ENCODE measurements at places on chromosomes 2 and 18. TPM values are rescaled to one million over a fixed set of nuclear protein-coding genes. Genes with fewer than 3 reads are reported as not detected.

DNA sequence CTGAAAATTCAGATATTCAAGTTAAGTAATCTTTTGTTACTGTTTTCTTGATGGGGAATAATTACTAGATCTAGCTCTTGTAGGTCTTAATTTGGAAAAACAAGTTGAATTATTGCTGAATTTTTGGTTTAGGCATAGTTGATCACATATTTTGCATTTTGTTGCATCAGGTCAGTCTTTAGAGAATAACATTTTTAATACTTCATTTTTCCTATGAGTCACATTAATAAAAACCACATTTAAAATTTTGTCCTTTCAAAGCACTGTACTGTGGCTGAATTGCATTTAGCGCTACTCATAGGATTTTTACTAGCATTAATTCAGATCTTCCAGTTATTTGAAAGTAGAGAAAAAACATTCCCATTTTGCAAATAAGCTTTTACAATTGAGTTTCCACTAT, 23.2 kb downstream of the MAP4K4 start:
- no peaks in the 10 kb centered on the region for H3K27me3 ChIP-seq
- DNase-seq: no peak

GRCh38 chr2:19762142-19762541, 139.6 kb downstream of the TTC32 start:
- H3K27ac ChIP-seq: no peak overlapping the region
- H3K4me3 ChIP-seq: no peak overlapping the region
- H3K27me3 ChIP-seq: no peaks in the 10 kb centered on the region
- peaks cover 31% of the 10 kb centered on the region for H3K4me1 ChIP-seq
- H3K36me3 ChIP-seq: no peaks in the 10 kb centered on the region
- DNase-seq: no peak

- no peaks in the 10 kb centered on the region for H3K36me3 ChIP-seq
- no peaks in the 10 kb centered on the region for H3K4me1 ChIP-seq
- H3K27me3 ChIP-seq: no peaks in the 10 kb centered on the region
- DNase-seq: no peak
Observed at GRCh38 chr2:130252880-130253645, 54.8 kb upstream of the TUBA3E start.

- peaks cover 6% of the 10 kb centered on the region for H3K4me1 ChIP-seq
- H3K4me3 ChIP-seq: peak overlapping the region; percentile 95
- no peaks in the 10 kb centered on the region for H3K36me3 ChIP-seq
Observed at GRCh38 chr2:19356545-19357401, 1.6 kb downstream of the OSR1 start.

GRCh38 chr2:202034249-202035088, 814 bp downstream of the FZD7 start:
- no peaks in the 10 kb centered on the region for H3K27me3 ChIP-seq
- DNase-seq: no peak
- H3K27ac ChIP-seq: peak overlapping the region; percentile 90
- H3K4me3 ChIP-seq: peak overlapping the region; percentile 92

The TEX51 gene
- total RNA-seq: not detected

The CABYR gene
- 1.8 TPM for total RNA-seq

The ASTL gene
- total RNA-seq: not detected

GRCh38 chr18:371609-371982, 103.7 kb upstream of the THOC1 start:
- peaks cover 21% of the 10 kb centered on the region for H3K4me1 ChIP-seq
- H3K4me3 ChIP-seq: no peak overlapping the region
- no peaks in the 10 kb centered on the region for H3K36me3 ChIP-seq

DNA sequence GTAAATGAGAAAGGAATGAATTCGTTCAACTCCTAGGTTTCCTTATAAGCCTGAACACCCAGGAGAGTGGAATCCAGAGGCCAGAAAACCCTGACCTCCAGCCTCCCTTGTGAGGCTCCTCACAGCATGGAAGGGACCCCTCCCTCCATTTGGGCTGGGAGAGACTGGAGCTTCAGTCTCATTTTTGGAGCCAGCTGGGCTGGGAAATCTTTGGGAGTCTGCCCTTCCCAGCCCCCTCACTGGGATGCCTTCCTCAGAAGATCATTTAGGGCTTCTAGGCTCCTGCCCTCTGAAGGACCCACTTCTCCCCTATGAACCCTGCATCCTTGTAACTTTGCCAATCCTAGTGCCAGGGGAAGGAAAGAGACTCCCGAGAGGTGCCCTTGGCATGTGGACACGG, 346.1 kb downstream of the CYP26B1 start:
- DNase-seq: no peak
- H3K27ac ChIP-seq: no peak overlapping the region
- no peaks in the 10 kb centered on the region for H3K27me3 ChIP-seq
- peaks cover 8% of the 10 kb centered on the region for H3K4me1 ChIP-seq

The RAPGEF4 gene
- 9.9 TPM for total RNA-seq

The TTN gene
- 7.0 TPM for total RNA-seq

GRCh38 chr2:195658541-195658890, 1.5 kb downstream of the SLC39A10 start:
- peak overlapping the region; percentile 92 for H3K27ac ChIP-seq
- DNase-seq: no peak
- peak overlapping the region; percentile 90 for H3K4me3 ChIP-seq
- no peaks in the 10 kb centered on the region for H3K36me3 ChIP-seq
- no peaks in the 10 kb centered on the region for H3K27me3 ChIP-seq
- H3K4me1 ChIP-seq: peaks cover 21% of the 10 kb centered on the region

DNA sequence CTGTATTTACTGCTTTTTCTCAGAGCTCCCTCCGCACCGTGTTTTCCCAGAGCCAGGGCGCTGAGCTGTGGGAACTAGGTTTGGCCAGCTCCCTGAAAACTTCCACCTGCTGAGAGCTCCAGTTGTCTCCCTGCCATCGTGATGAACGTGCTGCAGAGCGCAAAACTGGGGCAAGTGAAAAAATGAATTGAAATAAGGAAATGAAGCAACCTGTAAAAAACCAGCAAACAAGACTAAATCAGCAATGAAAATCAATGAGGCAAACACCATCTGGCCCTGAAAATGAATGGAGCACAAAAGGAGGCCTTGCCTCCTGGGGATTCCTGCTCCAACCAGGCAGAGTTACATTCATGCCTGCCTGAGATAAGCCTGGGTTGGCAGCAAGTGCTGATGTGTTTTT, 129.9 kb downstream of the MARCHF4 start:
- DNase-seq: no peak
- no peak overlapping the region for H3K4me3 ChIP-seq
- no peaks in the 10 kb centered on the region for H3K36me3 ChIP-seq
- H3K27me3 ChIP-seq: no peaks in the 10 kb centered on the region
- H3K4me1 ChIP-seq: no peaks in the 10 kb centered on the region
- no peak overlapping the region for H3K27ac ChIP-seq

DNA sequence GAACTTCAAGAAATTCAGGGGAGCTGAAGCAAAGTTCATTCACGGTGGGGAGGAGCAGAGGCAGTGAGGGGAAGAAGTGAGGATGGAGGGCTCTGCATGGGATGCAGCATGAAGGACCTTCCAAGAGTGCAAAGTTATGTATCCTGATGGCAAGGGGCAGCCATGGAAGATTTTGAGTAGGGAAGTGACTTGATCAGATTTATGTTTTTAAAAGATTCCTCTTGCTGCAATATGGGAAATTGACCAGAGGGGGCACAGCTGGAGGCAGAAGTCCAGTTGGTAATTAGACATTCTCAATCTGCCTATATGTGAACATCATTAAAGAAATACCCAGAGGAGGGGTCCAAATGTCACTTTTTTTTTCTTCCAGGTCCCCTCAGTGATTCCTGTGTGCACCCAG, 21.5 kb upstream of the ANXA4 start:
- no peak for DNase-seq
- peaks cover 18% of the 10 kb centered on the region for H3K4me1 ChIP-seq
- H3K27ac ChIP-seq: no peak overlapping the region

GRCh38 chr2:601806-602455, 75.3 kb downstream of the TMEM18 start:
- no peaks in the 10 kb centered on the region for H3K36me3 ChIP-seq
- no peaks in the 10 kb centered on the region for H3K27me3 ChIP-seq
- H3K4me3 ChIP-seq: no peak overlapping the region
- no peaks in the 10 kb centered on the region for H3K4me1 ChIP-seq
- H3K27ac ChIP-seq: no peak overlapping the region

The GPBAR1 gene
- total RNA-seq: 3.5 TPM

DNA sequence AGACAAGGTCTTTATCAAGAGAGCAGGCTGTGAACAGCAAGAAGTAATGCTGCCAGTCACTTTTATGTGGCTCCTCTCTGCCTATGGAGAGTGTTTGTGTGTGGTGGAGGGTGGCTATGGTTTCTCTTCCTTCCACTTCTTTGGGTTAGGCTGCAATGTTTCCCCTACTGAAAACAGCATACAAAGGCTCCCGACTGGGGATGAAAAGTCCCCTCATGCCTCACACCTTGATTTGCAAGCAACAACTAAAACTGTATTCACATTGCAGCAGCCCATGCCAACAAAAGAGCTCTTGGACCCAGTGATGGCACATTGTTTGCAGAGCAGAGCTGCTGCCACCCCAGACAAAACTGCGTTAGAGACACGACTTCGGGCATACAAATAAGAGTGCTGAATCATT, 301.6 kb downstream of the SLC8A1 start:
- no peak overlapping the region for H3K27ac ChIP-seq
- DNase-seq: no peak
- H3K4me3 ChIP-seq: no peak overlapping the region
- H3K36me3 ChIP-seq: no peaks in the 10 kb centered on the region

- H3K4me1 ChIP-seq: no peaks in the 10 kb centered on the region
- DNase-seq: no peak
- H3K36me3 ChIP-seq: no peaks in the 10 kb centered on the region
- H3K27ac ChIP-seq: no peak overlapping the region
- no peaks in the 10 kb centered on the region for H3K27me3 ChIP-seq
Observed at GRCh38 chr2:18592372-18592771, 3.0 kb upstream of the NT5C1B start.

DNA sequence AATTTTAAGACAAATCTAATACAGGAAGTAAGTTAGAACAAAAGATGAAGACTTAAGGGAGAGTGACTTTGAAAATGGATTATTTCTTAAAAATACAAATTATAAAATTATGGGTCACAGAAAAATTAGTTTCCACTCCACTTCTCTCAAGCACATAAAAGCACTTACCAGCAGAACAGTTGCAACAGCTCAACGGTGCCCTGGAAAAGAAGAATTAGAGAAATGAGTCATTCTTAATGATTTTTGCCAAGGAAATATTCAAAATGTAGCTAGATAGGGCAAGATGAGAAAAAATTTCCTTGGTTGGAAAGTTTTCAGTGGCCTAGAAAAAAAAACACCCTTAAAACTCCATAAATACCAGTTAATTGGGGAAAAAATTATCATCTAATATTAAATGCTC, 2185.6 kb upstream of the CELF4 start:
- no peaks in the 10 kb centered on the region for H3K4me1 ChIP-seq
- H3K27me3 ChIP-seq: no peaks in the 10 kb centered on the region
- no peak overlapping the region for H3K27ac ChIP-seq
- no peaks in the 10 kb centered on the region for H3K36me3 ChIP-seq

- H3K27ac ChIP-seq: no peak overlapping the region
- no peaks in the 10 kb centered on the region for H3K36me3 ChIP-seq
- H3K27me3 ChIP-seq: no peaks in the 10 kb centered on the region
Observed at GRCh38 chr2:240781471-240782220, 38.4 kb downstream of the KIF1A start.
